ENCODE measurements at places on chromosomes 16 and 17.

DNA sequence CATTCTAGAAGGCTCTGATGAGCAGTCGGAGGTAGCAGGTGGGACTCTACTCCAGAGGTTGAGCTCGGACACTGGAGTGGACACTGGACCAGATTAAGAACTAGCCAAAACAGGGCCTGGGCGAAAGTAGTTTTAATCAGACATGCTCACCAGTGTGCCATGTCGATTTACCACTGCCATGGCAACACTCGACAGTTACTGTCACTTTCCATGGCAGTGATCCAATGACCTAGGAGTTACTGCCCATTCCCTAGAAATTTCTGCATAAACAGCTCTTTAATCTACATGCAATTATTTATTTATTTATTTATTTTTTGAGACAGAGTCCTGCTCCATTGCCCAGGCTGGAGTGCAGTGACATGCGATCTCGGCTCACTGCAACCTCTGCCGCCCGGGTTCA, 7.2 kb upstream of the METTL9 start:
- no peaks in the 10 kb centered on the region for H3K36me3 ChIP-seq
- no peaks in the 10 kb centered on the region for H3K4me1 ChIP-seq
- DNase-seq: no peak

- peaks cover 39% of the 10 kb centered on the region for H3K4me1 ChIP-seq
- H3K27me3 ChIP-seq: no peaks in the 10 kb centered on the region
- H3K36me3 ChIP-seq: peaks cover 84% of the 10 kb centered on the region
- H3K27ac ChIP-seq: no peak overlapping the region
- no peak overlapping the region for H3K4me3 ChIP-seq
Measured at GRCh38 chr17:21033350-21033749, 9.5 kb downstream of the USP22 start.

- no peak overlapping the region for H3K4me3 ChIP-seq
- DNase-seq: no peak
- H3K27me3 ChIP-seq: no peaks in the 10 kb centered on the region
- no peak overlapping the region for H3K27ac ChIP-seq
- H3K4me1 ChIP-seq: peaks cover 24% of the 10 kb centered on the region
Measured at GRCh38 chr17:49356320-49356719, 5.7 kb downstream of the ZNF652 start.

- peaks cover 2% of the 10 kb centered on the region for H3K4me1 ChIP-seq
- H3K27me3 ChIP-seq: no peaks in the 10 kb centered on the region
- DNase-seq: no peak
- H3K36me3 ChIP-seq: peaks cover 58% of the 10 kb centered on the region
- H3K4me3 ChIP-seq: no peak overlapping the region
Measured at GRCh38 chr16:10959161-10959560, 14.8 kb downstream of the CLEC16A start.

DNA sequence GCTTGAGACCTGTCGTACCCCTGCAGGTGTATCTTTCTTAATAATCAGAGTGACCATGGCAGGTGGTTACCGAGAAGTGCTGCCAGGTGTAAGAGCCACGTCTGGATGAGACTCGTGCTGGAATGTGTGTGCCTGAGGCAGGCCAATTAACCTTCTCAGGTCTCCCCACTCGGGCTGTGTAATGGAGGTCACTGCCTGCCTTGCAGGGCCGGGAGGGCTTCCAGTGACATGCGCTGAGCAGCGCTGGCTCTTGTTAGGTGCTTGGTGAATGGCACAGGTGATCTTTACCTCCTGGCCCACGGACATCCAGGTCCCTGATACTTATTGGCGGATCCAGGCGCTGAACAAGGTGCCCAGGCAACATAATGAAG, 4.6 kb upstream of the GSE1 start:
- no peaks in the 10 kb centered on the region for H3K27me3 ChIP-seq
- H3K27ac ChIP-seq: peak overlapping the region; percentile 77
- H3K36me3 ChIP-seq: peaks cover 17% of the 10 kb centered on the region
- H3K4me1 ChIP-seq: peaks cover 81% of the 10 kb centered on the region
- DNase-seq: no peak

DNA sequence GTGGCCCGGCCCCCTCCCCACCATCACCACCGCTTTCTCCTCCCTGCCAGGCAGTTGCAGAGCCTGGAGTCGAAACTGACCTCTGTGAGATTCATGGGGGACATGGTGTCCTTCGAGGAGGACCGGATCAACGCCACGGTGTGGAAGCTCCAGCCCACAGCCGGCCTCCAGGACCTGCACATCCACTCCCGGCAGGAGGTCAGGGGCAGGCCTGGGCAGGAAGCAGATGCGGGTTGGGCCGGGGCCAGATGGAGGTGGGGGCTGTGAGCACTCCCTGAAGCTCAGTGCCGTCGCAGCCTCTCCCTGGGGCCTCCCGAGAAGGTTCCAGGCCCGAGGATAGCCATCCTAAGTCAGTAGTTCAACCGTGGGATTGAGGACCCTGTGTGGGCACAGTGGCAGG, 14.2 kb upstream of the ADGRG3 start:
- peaks cover 4% of the 10 kb centered on the region for H3K4me1 ChIP-seq
- H3K27ac ChIP-seq: no peak overlapping the region

DNA sequence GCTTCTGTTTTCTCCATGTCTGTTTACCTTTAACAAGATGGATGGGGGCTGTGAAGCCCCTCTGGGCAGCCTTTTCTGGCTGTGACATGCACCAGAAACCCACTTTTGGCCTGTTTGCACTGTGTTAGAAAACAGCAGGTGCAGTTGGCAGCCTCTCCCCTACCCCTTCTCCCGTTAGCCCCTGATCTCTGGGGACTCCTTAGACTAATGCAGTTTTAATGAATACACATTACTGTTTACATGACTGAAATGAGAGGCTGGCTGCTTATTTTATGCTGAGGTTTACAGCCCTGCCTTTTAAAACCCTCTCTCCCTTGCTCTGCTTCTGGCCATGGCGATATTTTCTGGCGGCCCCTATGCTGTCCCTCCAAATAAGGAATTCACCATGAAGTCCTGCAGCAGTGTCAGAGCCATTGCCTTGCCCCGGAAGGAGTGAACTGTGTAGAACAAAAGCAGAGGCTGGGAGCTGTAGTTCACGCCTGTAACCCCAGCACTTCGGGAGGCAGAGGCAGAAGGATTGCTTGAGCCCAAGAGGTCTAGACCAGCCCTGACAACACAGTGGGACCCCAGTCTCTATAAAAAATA, 79.3 kb downstream of the PRKCB start:
- no peaks in the 10 kb centered on the region for H3K27me3 ChIP-seq
- H3K4me3 ChIP-seq: no peak overlapping the region
- no peaks in the 10 kb centered on the region for H3K36me3 ChIP-seq
- peaks cover 28% of the 10 kb centered on the region for H3K4me1 ChIP-seq

- H3K27me3 ChIP-seq: no peaks in the 10 kb centered on the region
- H3K36me3 ChIP-seq: peaks cover 27% of the 10 kb centered on the region
- peaks cover 73% of the 10 kb centered on the region for H3K4me1 ChIP-seq
- H3K27ac ChIP-seq: peak overlapping the region; percentile 77
- no peak overlapping the region for H3K4me3 ChIP-seq
- peak; percentile 36 for DNase-seq
Measured at GRCh38 chr17:8865811-8866210, 1.7 kb downstream of the PIK3R6 start.

DNA sequence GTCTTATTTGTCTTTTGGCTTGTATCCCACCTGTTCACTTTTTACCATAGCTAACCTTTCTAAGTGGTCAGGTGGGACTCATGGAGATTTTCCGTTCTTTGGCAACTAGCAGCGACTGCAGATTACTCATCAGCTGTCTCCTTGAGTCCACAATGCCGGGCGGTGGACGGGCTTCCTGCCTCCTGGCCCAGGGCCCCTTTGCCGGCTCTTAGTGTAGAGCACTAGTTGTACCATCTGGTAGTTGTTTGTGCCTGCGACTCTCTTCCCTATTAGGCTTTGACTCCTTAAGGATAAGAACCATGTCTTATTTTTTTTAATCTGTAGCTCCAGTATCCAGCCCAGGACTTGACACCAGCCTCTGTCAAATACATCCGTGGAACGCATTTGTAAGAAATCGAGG, 399.9 kb downstream of the WWOX start:
- no peaks in the 10 kb centered on the region for H3K4me1 ChIP-seq
- no peaks in the 10 kb centered on the region for H3K36me3 ChIP-seq
- H3K27ac ChIP-seq: no peak overlapping the region

DNA sequence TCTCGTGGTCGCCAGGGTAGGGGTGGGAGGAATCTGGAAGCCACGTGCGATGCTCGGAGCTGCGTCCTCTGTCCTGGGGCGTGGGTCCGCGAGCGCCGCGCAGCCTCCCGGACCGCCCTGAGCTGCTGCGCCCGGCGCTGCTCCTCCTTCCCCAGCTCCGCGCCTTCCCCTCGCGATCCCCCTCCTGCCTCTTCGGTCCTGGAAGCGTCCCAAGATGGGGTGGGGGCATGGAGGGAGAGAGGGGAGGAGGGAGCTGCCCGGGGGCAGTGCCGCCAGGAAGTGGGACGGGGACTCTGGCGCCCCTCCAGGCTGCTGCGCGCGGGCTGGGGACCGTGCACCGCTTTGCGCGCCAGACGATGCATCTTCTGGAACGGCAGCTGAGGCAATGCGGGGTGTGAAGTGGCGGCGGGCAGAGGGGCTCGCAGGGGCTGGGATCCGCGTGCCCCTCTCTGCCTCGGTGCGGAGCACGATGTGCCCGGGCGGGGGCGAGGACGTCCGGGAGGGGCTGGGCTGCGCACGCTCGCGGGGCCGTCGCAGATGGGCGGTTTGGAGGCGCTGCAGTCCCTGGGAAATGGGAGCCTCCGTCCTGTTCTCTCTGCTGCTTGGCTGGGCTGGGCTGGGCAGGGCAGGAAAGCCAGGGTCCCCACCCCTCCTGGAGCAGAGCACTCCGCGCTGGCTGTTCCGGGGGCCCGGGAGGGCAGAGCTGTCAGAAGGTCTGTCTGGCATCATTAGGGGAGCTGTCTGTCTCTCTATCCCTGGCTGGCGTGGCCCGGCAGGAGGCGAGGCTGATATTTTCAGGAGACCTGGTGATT, 388.0 kb downstream of the SEC14L1 start:
- peak; percentile 75 for DNase-seq
- no peaks in the 10 kb centered on the region for H3K36me3 ChIP-seq
- H3K27me3 ChIP-seq: peaks cover 8% of the 10 kb centered on the region
- H3K27ac ChIP-seq: no peak overlapping the region

DNA sequence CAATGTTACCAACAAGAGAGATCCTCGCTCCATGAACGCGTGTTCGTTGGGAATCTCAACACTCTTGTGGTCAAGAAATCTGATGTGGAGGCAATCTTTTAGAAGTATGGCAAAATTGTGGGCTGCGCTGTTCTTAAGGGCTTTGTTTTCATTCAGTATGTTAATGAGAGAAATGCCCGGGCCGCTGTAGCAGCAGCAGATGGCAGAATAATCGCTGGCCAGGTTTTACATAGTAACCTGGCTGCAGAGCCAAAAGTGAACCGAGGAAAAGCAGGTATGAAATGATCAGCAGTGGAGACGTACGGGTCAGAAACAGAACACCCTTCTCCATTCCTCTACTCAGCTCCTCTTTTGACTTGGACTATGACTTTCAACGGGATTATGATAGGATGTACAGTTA, 13.3 kb downstream of the SOCS1 start:
- H3K36me3 ChIP-seq: no peaks in the 10 kb centered on the region
- peak overlapping the region; percentile 96 for H3K27ac ChIP-seq
- no peak overlapping the region for H3K4me3 ChIP-seq
- no peaks in the 10 kb centered on the region for H3K27me3 ChIP-seq
- peaks cover 86% of the 10 kb centered on the region for H3K4me1 ChIP-seq

- 0 out of 2 replicates have a peak, but pooled peaks cover 2% of the 10 kb centered on the region for H3K4me1 ChIP-seq
- H3K4me3 ChIP-seq: no peak overlapping the region
- H3K27me3 ChIP-seq: no peaks in the 10 kb centered on the region
- no peak for DNase-seq
- no peak overlapping the region for H3K27ac ChIP-seq
- no peaks in the 10 kb centered on the region for H3K36me3 ChIP-seq
Measured at GRCh38 chr16:68401871-68402747, 46.2 kb downstream of the SMPD3 start.

DNA sequence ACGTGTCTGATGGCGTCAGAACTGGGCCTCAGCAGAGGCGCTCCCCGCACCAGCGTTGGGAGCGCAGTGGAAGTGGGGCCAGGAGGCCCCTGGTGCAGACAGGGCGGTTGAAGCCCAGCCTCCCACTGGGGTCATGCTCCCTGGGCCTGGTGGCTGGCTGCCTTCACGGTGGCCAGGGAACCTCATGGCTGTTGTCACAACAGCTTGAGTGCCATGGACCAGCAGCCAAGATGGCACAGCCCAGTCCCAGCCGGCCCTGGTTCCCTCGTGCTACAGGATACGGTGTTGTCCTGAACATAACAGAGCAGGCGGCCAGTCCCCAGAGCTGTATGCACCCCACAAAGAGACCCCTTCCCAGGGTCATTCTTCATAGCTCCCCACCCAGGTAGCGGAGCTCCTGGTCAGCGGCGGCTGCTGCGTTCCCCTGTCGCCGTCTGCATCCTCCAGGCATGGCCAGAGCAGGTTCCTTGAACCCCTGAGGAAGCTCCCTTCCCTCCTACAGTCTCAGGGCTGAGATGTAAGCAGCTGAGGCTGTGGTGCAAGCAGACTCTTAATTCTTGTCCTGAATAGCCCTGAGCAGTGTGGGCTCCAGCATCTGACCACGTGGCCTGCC, 29.7 kb downstream of the NME3 start:
- H3K4me3 ChIP-seq: no peak overlapping the region
- no peaks in the 10 kb centered on the region for H3K27me3 ChIP-seq
- no peak overlapping the region for H3K27ac ChIP-seq
- DNase-seq: no peak
- peaks cover 52% of the 10 kb centered on the region for H3K36me3 ChIP-seq
- no peaks in the 10 kb centered on the region for H3K4me1 ChIP-seq

- no peaks in the 10 kb centered on the region for H3K4me1 ChIP-seq
- no peaks in the 10 kb centered on the region for H3K27me3 ChIP-seq
- DNase-seq: no peak
- H3K27ac ChIP-seq: no peak overlapping the region
Measured at GRCh38 chr16:12489357-12489990, 314.2 kb downstream of the CPPED1 start.

GRCh38 chr17:9434642-9435057, 141.0 kb downstream of the STX8 start:
- no peaks in the 10 kb centered on the region for H3K27me3 ChIP-seq
- H3K36me3 ChIP-seq: no peaks in the 10 kb centered on the region
- no peak overlapping the region for H3K4me3 ChIP-seq
- H3K4me1 ChIP-seq: no peaks in the 10 kb centered on the region
- H3K27ac ChIP-seq: no peak overlapping the region

DNA sequence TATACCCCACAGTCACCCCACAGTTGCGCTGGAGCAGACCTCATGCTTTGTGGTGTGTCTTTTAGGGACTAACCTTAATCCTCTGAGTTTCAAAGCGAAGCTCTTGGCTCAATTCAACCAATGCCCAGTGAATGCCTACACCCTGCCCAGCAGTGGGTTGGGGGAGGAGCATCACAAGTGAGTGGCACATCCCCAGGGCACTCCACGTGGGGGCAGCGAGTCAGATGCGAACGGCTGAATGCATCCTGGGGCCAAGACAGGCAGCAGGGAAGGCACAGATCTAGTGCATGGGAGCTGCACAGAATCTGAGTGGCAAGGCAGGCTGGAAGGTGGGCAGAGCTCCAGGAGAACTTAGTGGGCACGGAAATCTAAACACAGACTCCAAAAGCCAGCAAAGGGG, 39.2 kb downstream of the IFT140 start:
- no peaks in the 10 kb centered on the region for H3K27me3 ChIP-seq
- no peaks in the 10 kb centered on the region for H3K4me1 ChIP-seq

- DNase-seq: no peak
- no peaks in the 10 kb centered on the region for H3K36me3 ChIP-seq
- H3K27me3 ChIP-seq: no peaks in the 10 kb centered on the region
Measured at GRCh38 chr16:62020681-62021080, 15.6 kb downstream of the CDH8 start.

- no peak for DNase-seq
- H3K36me3 ChIP-seq: peaks cover 30% of the 10 kb centered on the region
- no peak overlapping the region for H3K4me3 ChIP-seq
Measured at GRCh38 chr16:31714903-31715504, 158.6 kb upstream of the ZNF267 start.

GRCh38 chr17:40598619-40599467, 33.6 kb upstream of the CCR7 start:
- no peaks in the 10 kb centered on the region for H3K4me1 ChIP-seq
- no peak for DNase-seq
- H3K27me3 ChIP-seq: no peaks in the 10 kb centered on the region
- no peak overlapping the region for H3K27ac ChIP-seq
- no peaks in the 10 kb centered on the region for H3K36me3 ChIP-seq
- no peak overlapping the region for H3K4me3 ChIP-seq

Measured in DND-41 (cell line).